CD4-positive, alpha-beta T cell treated with Interferon gamma for 1 hour (primary cell): ENCODE measurements at places on chromosomes 7 and 10.

GRCh38 chr7:155896531-155897263, 84.4 kb upstream of the SHH start:
- no peak for DNase-seq

DNA sequence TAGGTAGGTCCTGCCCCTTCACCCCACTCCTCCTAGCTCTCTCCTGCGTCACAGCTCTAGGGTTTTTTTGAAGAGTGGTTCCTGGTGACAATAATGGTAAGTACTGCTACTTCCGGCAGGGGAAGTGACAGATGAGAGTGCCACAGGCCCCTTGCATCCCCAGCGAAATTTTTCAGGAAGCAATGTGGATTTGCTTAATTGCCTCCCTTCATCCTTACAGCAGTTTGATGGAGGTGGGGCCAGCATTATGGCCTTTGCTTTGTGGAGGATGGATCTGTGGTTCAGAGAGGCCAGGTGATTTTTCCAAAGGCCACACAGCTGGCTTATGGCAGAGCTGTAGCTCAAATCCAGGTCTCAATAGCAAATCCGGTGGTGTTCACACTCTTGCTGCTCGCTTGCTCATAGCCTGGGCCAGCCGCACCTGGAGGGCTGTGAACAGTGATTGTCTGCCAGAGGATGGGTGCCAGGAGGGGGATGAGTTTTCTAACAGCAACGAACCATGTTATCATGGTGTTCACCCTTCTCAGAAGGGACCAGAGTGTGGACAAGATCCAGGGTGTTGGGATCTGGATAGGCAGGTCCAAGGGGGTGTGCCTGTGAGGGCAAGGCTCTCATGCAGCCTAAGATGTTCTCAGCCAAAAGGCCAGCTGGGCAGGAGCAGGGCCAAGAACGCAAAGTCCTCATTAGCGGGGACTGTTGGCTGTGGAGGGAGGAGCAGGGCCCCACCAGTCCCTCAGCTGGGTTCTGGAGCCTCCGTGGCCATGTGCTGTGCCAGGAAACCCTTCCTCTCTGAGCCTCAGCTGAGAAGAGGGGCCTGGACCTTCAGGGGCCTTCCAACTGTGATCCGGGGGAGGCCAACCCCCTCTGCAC, 89.0 kb downstream of the EMX2 start:
- DNase-seq, result no peak

DNA sequence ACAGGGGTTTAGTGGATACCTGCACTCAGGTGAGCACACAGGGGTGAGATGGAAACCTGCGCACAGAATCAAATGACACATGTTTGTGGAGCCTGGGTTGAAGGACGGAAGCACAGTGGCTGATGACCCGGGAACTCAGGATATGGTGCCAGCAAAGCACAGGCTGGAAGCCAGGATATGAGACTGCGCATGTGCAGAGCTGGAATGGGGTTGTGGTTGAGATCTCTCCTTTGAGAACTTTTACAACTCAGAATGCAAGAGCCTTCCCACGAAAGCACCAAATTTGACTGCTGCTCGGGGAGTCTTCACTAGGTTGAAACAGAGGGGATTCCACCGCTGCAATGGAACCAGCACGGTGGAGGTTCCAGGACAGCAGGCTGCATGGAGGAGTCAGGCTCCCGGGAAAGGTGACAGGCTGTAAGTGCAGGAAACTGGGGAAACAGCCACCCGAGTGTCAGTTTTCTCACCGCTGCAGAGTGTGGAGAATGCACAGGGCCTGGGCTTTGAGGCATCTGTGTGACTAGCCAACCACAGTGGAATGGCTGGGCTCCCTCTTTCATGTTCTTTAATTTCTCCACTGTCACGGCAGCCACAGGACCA, 133.4 kb upstream of the TCERG1L start:
- DNase-seq, result no peak

GRCh38 chr7:33539659-33540400, 365.5 kb upstream of the BMPER start:
- DNase-seq, result no peak

DNA sequence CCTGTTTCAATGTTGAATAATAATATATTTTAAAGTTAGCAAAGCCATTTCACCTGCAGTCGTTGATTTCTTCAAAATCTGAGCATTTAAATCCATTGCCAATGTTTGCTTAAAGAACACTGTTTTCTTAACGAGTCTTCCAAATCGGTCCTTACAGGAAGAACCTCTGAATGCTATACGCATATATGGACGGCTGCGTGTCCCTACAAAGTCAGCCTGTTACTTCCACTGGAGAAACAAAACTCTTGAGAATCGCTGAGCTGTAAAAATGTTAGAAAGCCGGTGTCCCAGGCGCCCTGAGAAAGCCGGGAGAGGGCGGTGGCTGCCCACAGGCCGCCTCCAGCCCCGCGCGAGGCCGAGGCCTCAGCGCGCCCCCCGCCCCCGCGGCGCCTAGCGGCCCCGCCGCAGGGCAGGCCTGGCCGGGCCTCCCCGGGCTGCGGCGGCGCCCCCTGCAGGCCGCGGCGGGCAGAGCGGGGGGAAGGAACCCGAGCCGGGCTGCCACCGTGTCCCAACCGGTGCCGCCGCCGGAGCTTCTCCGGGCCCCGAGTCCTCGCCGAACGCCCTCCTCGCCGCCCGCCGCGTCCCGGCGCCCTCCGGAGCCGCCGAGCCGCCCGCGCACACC, at the start of gene FHIP2A:
FHIP2A (plus strand) TSS at position 488 of the 622 bp plus-strand sequence. CDS start 299 bp downstream, outside the sequence.
- peak; percentile 77 for DNase-seq

DNA sequence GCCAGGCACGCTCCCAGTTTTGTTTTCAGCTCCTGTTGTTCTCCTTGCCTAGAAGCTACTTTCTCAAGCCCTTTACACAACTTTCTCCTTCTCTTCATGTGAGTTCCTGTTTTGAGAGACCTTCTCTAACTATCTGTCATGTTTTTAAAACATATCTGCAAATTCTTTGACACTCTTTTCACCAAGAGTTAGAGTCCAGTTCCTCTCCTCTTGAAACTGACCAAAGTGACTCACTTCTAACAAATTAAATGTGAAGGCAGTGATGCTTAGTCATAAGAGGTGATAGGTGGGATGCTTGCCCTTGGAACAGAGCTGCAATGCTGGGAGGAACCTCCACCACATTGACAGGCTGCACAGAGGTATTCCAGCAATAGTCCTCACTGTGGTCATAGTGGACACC, 25.3 kb downstream of the ZSCAN25 start:
- DNase-seq, result no peak

- DNase-seq, result peak; percentile 11
Measured at GRCh38 chr7:5780801-5781496, 514 bp downstream of the RNF216 start.

DNA sequence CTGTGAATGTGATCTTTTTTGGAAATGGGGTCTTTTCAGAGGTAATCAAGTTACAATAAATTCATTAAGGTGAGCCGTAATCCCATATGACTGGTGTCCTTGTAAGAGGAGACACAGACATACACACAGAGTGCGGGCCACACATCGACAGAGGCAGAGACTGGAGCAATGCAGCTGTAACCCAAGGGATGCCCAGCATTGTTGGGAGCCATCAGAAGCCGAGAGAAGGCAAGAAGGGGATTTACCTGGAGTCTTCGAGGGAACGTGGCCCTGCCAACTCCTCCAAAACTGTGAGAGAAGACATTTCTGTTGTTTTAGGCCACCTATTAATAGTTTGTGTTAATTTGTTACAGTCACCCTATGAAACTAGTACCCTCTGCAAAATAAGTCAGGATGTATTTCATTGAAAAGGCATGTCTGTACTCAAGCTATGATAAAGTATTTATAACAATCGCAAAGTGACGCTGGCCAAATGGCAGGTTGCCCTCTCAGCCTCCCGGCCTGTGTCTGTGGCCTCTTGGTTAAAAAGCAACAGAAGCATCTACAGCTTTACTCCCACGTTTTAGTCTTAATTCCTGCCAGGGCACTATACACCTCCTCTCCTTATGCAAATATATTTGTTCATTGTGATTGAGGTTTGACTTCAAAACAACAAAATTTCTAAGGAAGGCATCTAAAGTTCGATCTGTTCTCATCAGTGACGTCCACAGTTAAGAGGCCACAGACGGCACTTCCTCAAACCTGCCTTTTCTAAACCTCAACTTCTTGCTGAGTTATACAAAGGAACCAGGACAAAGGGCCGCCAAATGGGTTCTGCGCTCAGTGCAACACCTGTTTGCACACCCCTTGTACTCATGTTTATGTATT, 46.8 kb downstream of the HIPK2 start:
- peak; percentile 48 for DNase-seq

DNA sequence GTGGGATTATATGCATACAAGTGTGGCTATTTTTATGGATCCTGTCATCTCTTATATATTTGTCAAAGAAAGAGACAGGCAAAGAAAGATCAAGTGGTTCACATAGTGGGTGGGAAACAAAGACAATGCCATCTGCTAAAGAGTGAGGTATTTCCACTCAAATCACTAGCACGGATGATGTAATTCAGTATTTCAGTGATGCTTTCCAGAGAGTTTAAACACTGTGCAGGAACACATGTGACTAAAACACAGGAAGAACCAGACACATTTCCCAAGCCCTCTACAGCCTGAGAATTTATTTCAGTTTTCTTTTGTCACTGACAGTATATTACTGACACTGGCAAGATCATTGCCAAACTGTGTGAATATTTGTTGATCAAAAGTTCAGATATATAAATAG, 885.7 kb upstream of the CELF2 start:
- DNase-seq, result no peak

DNA sequence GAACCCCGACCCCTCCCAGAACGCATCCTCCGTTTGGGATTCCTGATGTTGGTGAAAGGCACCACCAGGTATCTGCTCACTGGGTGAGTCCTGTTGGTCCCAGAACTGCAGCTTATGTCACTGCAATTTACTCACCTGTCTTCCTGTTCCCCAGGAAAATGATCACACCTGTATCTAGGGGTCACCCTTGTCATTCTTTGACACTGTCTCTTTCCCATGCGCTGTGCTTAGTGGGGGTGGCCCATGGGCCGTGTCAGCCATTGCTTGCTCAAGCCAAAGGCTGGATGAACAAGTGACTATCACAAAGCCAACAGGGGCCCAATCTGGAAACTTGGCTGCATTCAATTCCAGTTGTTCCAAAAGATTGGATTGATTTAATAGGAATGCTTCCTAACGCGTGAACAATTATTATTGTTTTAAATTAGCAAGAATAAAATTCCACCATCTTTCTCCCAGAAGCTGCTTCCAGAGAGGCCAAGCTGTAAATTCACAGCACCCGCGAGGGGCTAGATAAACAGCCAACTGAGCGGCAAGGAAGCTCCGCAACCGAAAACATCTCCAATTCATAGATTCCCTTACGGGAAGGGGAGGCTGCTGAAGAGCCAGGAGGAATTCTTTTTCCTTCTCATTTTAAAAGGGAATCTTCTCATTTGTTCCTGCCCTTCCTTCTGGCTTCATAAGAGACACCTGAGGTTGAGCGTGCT, 134.8 kb upstream of the ZMIZ1 start:
- DNase-seq, result no peak

DNA sequence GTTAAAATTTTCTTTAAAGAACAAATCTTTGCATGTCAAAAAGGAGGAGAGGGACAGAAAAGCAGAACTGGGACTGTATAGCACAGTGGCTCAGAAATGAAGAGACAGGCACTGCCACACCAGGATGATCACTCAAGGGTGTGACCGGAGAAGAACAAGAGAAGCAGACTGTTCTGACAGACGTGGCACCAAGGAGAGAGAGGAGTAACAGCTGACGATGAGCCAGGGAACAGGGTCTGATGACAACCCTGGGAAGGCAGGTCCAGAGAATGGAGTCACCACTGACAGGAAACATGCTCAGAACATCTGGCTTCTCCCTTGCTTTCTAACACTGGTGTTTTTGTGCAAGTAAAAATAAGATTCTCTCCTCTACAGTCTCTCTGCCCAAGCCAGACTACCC, 14.6 kb upstream of the VAX1 start:
- DNase-seq, result no peak

GRCh38 chr10:76052682-76053503, 621.5 kb downstream of the LRMDA start:
- no peak for DNase-seq
